ENCODE measurements at places on chromosomes 4 and X. TPM values are rescaled to one million over a fixed set of nuclear protein-coding genes. Genes with fewer than 3 reads are reported as not detected.

AFP gene
- polyA plus RNA-seq: 1.3 TPM

DNA sequence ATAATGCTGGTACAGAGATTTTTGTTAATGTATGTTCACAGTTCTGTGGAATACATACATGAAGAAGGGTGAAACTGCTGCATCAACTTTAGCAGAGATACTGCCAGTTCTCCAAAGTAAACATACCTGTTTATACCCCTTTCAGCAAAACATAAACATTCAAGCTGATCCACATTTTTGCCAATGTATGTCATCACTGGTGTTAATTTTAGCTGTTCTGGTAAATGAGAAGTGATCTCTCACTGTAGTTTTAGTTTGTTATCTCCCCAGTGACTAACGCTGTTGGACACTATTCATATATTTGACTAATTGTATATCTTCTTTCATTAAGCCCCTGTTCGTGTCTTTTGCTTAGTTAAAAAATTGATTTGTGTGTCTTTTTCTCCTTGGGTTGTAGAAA is 82.0 kb downstream of the HAUS3 start:
- H3K4me3 ChIP-seq: no peak overlapping the region
- no peaks in the 10 kb centered on the region for H3K27me3 ChIP-seq
- H3K27ac ChIP-seq: no peak overlapping the region
- DNase-seq: no peak
- no peaks in the 10 kb centered on the region for H3K4me1 ChIP-seq

DNA sequence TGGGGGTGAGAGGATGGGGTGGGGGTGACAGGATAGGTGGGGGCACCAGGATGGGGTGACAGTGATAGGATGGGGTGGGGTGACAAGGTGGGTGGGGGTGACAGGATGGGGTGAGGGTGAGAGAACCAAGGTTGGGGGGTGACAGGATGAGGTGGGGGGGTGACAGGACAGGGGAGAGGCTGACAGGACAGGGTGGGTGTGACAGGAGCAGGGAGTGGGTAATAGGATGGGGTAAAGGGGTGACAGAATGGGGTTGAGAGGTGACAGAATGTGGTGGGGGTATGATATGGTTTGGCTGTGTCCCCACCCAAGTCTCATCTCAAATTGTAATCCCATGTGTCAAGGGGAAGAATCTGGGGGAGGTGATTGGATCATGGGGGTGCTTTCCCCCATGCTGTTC is 26.0 kb downstream of the RNF212 start:
- peaks cover 12% of the 10 kb centered on the region for H3K27me3 ChIP-seq
- no peak overlapping the region for H3K4me3 ChIP-seq
- H3K4me1 ChIP-seq: peaks cover 6% of the 10 kb centered on the region

DNA sequence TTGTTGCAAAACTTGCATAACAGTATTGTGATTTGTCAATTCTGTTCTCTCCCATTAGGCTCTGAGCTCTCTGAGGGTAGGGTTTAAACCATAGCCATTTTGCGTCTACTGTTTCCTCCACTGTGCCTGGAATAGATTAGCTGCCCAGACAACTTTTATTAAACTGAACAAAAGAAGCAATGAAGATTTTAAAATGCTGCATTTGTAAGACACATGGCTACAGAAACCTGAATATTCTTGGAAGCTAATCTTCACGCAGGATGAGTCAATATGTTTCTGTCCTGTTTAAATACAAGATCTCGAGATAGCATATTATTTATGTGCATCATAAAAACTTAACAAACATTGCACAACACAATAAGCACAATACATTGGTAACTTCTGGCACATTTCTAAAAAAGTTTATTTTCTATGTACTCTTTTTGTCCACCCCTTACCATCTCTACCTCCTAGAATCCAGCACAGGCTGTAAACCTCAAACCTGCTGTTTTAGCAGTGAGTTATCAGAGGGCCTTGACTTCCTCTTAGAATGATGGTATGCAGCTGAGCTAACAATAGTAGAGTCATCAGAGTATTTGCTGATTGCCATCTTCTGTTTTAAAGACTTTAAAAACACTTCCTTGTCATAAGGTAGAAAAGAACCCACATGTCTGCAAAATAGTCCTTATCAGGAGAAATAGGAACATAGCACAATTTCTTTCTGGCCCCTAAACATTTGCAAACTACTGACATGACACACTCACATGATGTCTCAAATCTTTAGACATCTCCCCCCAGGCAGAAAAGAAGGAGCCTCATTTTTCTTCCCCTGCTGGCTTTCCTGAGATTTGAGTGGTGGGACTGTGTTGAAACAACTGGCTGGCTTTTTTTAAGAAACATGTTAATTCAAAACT is 10.6 kb upstream of the CCNG2 start:
- peaks cover 11% of the 10 kb centered on the region for H3K4me1 ChIP-seq
- H3K27ac ChIP-seq: peak overlapping the region; percentile 18
- no peak for DNase-seq
- no peaks in the 10 kb centered on the region for H3K36me3 ChIP-seq
- no peak overlapping the region for H3K4me3 ChIP-seq
- H3K27me3 ChIP-seq: no peaks in the 10 kb centered on the region
